ENCODE measurements at places on chromosomes 7 and 10.

DNA sequence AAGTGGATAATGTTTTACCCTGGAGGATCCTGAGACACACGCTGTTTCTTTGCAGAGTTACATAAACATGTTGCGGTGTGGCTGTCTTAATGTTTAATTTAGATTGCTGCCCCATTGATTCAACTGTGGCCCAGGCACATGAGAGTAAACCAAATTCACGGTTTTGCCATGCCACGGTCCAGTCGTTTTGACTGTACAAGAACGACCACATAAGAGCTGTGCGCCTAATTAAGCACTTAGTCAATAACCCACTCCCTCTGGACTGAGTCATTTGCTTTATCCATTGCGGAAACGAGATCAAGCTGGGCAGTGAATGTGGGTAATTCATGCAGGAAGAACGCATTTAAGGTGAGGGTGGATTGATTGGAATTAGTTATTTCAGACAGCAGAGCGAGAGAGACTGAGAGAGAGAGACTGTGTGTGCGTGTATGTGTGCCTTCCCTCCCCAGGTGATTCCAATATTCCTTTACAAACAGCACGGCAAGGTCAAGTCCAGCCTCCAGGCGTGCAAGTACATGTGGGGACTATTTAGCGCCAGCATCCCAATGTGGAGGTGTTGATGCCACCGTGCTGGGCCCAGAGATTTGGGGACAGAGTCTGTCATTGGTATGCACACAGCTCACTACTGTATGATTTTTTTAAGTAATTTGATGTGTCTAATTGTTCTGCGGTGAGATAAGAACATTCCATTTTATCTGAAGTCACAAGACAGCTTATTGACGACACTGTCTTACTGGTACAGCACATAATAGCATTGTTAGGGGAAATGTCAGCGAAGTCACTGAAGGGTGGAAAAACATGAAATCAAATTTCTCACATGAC, 8.4 kb upstream of the TEX36 start:
- DNase-seq, result no peak

GRCh38 chr7:7100432-7100849, 81.9 kb upstream of the C1GALT1 start:
- no peak for DNase-seq

- DNase-seq, result no peak
Measured at GRCh38 chr10:6465854-6466601, 114.0 kb downstream of the PRKCQ start.

GRCh38 chr10:45408421-45409319, 34.7 kb downstream of the ALOX5 start:
- DNase-seq, result no peak

DNA sequence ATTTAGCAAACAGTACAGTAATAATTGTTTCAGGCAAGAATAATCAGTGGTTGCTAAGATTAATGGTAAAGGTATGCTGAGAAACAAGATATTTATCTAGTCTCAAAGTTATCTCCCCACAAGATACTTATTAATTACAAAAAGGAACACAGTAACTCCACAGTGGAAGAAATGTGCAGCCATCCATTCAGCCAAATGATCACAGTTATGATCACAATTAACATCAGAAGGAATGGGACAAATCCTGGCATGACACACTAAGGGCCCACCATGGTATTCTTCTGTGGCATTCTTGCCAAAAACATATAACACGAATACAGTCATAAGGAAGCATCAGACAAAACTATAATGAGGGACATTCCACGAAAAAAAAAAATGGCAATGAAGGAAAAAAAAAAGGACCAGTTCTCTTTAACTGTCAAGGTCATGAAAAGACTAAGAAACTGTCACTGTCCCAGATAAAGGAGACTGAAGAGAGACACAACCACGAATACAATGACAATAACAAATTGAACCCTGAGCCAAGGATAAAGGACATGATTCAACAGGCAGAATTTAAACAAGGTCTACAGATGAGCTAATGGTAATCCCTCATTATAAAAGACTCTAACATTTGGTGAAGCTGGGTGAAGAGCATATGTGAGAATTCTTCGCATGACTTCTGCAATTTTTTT, 20.9 kb downstream of the NUDCD3 start:
- no peak for DNase-seq

DNA sequence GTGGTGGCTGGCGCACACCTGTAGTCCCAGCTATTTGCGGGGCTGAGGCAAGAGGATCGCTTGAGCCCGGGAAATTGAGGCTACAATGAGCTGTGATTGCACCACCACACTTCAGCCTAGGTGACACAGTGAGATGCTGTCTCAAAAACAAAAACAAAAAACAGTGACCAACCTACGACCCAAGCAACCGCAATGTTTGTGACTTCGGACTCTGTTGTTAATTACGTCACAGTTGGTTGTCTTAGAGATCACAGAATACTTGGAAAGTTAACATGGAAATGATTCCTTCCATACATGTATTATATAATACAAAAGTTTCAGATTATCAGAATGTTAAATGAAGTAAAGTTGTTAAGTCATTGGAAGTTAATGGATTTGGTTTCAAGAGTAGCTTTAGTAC, 106.2 kb downstream of the REEP3 start:
- no peak for DNase-seq

DNA sequence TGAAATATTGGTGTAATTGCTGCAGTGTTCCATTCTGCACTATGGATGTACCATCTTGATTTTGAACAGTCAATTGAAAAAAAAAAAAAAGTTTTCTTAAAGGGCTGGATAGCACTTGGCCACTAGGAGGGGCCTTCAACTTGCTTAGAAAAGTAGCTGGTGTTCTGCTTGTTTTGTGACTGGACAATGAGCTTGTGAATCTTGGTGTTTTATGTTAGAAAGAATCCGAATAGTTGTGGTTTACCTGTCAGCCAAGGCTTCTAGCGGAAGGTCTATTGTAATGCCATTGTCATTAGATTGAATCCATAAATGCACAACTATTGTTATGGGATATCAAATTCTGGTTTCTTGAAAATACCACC, 77.1 kb downstream of the BMPER start:
- DNase-seq, result no peak

DNA sequence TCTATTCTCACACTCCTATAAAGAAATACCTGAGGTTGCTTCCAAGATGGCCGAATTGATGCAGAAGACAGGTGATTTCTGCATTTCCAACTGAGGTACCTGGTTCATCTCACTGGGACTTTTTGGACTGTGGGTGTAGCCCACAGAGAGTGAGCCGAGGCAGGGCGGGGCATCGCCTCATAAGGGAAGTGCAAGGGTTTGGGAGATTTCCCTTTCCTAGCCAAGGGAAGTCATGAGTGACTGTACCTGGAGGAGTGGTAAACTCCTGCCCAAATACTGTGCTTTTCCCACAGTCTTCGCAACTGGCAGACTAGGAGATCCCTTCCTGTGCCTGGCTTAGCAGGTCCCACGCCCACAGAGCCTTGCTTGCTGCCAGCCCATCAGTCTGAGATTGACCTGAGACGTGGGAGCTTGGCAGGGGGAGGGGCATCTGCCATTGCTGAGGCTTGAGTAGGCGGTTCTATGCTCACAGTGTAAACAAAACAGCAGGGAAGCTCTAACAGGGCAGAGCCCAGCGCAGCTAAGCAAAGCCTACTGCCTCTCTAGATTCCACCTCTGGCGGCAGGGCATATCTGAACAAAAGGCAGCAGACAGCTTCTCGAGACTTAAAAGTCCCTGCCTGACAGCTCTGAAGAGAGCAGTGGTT, 152.2 kb downstream of the ARL4A start:
- DNase-seq, result no peak

DNA sequence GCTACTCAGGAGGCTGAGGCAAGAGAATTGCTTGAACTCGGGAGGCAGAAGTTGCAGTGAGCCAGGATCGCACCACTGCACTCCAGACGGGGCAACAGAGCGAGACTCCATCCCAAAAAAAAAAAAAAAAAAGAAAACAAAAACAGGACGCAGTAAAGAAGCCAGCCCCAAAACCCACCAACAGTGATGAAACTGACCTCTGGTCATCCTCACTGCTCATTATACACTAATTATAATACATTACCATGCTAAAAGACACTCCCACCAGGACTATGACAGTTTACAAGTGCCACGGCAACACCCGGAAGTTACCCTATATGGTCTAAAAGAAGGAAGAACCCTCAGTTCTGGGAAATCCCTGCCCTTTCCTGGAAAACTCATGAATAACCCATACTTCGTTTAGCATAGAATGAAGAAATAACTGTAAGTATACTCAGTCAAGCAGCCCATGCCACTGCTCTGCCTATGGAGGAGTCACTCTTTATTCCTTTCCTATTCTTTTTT, 40.0 kb upstream of the EIF4H start:
- DNase-seq, result no peak

GRCh38 chr7:111094419-111094818, 3.5 kb downstream of the LRRN3 start:
- DNase-seq, result no peak

DNA sequence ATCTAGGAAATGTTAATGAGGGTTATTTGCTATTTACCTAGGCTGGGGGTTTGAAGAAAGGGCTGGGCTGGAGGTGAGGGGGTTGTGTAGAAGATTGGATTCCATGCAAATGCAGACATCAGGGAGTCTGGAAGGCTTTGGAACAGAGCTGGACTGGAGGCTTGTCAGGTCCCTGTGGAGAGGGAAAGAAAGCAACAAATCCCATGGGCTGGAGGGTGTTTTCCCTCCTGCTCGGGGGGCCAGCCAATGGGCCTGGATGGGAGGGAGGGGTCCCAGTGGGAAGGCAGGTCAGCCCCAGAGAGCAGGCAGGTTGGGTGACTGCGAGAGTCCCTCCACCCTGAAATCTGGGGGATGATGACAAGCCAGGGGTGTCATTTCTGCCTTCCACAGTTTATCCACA, 431.8 kb downstream of the RPS24 start:
- no peak for DNase-seq

GRCh38 chr7:149819961-149820340, 18.2 kb upstream of the ZNF862 start:
- DNase-seq, result no peak

GRCh38 chr10:71945819-71946474, 18.2 kb upstream of the CHST3 start:
- no peak for DNase-seq

GRCh38 chr10:110433740-110434139, 64.0 kb upstream of the DUSP5 start:
- no peak for DNase-seq

GRCh38 chr7:73520673-73521635, 1.1 kb downstream of the BAZ1B start:
- no peak for DNase-seq

DNA sequence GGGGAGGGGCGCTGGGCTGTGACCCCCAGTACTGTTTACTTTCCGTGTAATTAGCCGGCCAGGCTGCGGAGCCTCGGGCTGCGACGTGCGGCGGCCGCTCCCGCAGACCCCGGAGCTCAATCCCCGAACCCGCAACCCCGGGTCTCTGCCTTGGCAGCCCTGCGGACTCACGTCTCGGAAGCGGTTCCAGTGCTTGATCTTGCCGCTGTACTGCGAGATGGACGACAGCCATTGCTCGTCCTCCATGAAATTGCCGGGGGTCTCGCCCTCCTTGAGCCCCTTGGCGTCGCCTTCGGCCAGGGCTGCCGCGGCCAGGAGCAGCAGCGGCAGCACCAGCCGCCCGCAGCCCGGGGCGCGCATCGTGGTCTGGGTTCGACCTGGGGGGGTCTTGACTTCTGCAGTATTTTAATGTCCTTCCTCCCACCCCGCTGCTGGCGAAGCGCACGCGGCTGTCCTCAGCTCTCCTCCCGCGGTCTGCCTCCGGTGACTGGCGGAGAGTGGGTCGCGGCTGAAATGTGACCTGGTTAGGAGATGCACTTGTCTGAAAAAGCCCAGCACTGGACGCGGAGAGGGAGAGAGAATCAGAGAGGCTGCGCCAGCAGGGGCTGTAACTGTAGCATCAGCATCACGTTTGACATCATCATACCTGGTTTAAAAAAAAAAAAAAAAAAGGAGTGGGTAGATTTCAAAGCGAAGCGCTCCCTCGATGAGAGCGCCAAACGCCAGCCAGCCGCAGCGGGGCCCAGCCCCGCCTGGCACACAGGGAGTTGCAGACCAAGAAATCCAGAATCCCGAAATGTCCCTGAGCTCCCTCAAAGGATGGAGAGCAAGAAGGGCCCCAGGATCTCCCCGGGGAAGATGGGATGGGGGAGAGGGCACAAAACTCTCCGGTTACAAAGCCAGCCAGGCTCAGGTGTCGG, at the start of gene SPOCK2:
Gene SPOCK2, minus strand, starts transcription at position 583 of the 920 bp plus-strand sequence. Its CDS starts 223 bp downstream, at position 360.
- peak; percentile 86 for DNase-seq

GRCh38 chr7:17307969-17308648, 9.7 kb downstream of the AHR start:
- no peak for DNase-seq

DNA sequence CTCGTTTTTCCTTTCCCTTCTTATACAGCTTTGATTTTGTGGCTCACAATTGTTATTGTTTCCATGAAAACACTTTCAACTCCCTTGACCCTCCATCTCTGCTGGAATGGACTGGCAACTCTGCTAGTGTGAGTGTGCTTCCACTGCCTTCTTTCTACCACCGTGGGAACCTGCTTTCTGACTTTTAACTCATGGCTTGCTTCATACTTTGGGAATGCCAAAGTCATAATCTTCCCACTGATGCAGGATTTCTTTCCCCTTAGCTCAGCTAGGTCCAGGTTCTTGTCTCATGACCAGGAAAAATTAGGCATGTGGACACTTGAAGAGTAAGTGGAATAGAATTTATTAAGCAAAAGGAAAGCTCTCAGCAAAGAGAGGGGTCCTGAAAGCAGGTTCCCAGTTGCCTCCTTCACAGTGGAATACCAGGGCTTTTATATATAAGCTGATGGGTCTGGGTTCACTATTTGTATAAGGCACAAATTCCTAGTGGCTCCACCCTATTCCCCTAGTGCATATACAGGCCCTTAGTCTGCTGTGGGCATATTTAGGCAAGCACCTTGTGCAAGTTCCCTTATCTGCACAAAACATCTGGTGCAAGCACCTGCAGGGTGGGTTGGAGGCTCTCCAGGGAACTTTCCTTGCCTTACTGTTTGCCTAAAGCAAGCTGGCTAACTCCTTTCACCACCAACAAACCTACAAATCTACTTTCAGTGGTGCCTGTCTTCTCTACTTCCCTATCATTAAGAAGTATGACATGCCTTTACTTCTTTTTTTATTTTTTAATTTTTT, 119.5 kb downstream of the CFAP58 start:
- DNase-seq, result no peak

GRCh38 chr7:50538478-50538877, 26.7 kb downstream of the DDC start:
- no peak for DNase-seq

DNA sequence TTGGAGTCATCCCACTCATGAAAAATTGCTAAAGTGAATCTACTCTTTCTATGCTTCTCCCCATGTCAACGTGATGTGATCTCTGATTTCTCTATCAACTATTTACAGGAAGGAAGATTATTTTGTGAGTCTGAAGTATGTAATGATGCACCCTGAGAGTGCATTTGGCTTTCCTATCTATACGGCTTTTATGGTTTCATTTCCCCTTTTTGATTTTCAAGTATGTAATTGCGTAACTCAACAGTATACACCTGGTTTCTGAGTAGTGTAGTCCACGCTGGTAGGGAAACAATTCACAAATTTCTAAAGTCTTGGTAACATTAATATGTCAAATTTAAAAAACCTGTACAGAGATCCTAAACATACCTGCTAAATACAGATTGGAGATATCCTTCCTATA, 194.7 kb upstream of the SEMA3A start:
- no peak for DNase-seq

- DNase-seq, result no peak
Measured at GRCh38 chr10:106980495-106981451, 183.7 kb downstream of the SORCS1 start.

GRCh38 chr7:111741811-111742240, 179.5 kb upstream of the IMMP2L start:
- DNase-seq, result peak; percentile 52
